NCI-H460 (cell line): ENCODE measurements at places on chromosomes 11 and 22.

DNA sequence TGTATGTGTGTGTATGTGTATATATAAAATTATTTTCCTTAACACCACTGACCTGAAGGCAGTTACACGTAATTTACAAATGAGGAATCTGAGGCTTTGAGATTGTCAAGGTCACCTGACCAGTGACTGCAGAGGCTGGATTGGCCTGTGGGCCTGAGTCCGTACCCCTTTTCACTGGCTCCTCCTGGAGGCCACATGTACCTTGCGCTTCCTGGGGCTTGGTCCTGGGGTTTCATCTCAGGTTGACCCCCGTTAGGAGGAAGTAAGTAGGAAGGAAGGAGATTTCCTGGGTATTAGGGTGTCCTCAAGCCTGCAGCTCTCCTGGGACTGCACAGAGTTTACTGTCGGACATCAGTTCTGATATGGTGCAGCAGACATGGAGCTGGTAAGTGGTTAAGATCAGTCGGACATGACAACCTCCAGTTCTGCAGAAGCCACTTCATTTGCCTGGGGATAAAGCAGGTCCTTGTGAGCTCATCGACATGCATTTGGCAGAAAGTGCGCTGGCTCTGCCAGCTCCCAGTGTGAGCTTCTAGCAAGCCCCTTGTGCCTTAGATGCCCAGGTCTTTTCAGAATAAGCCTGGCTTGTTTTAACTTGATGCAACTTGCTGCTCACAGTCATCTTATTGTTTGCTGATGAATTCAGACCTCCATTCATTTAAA lies 36.6 kb downstream of the ST3GAL4 start:
- DNase-seq, result no peak

DNA sequence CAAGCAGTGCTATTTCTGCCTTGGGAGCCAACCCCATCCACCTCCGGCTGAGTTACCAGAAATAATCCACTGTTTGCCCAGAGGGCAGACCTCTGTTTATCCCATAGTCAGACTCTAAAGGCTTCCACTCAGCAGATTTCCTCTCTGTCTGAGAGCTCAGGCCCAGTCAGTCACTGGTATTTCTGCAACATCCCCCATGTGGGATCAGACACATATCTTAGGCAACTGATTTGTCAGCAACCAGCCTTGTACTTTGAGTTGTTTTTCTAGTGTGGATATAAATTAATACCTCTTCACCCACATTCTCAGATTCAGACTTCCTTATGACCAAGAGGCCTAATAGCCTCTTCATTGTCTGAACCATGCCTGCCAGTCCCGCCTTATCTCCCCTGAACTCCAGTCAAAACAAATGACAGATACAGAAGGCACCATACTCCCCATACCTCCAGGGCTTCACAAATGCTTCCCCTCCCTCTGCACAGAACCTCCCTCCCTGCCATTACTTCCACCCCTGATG lies 193.6 kb downstream of the FAM76B start:
- DNase-seq, result no peak

- DNase-seq, result no peak
These were observed 14.0 kb downstream of the KIAA0930 start for GRCh38 chr22:45226503-45227186.

DNA sequence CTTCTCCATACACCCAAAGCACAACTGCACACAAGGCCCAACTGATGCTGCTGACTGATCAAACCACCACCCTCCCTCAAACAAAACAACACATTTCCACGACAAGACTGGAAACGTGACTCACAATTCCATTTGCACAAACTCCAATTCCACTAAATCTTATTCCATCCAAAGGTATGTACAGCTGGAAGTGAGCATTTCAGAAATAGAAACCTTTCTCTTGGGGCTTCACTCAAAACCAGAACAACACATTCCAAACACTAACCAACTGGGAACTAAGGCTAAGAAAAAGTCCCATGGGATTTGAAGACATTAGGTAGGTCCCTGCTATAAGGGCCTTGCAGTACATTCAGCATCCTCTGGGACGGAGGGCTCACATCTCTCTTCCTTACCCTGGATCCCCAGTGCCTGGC lies 19.6 kb downstream of the MORC2 start:
- no peak for DNase-seq

- no peak for DNase-seq
These were observed 12.2 kb downstream of the FAR1 start for GRCh38 chr11:13680501-13681264.

DNA sequence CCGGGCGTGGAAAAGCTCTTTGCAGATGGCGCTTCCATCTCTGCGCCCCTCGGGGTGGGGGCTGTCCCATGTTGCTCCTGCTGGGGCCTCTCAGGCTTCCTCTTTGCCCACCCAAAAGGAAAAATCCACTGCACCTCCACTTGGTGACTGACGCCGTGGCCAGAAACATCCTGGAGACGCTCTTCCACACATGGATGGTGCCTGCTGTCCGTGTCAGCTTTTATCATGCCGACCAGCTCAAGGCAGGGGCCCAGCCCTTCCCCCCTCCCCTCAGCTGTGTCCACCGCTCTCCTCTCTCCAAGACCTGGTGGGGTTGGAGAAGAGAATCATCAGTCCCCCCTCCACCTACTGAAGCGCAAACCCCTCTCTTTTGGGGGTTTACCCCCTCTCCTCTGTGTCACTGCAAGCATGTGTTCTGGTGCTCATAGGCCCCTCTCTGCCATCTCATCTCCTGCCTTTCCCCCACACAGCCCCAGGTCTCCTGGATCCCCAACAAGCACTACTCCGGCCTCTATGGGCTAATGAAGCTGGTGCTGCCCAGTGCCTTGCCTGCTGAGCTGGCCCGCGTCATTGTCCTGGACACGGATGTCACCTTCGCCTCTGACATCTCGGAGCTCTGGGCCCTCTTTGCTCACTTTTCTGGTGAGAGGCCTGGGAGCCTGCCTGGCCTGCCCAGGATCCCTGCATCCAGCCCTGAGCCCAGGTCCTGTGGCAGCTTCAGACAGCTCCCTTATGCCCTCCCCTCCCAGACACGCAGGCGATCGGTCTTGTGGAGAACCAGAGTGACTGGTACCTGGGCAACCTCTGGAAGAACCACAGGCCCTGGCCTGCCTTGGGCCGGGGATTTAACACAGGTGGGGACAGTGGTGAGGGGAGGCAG lies 1.8 kb downstream of the LARGE2 start:
- no peak for DNase-seq

- no peak for DNase-seq
These were observed 73.3 kb downstream of the GLYATL1 start for GRCh38 chr11:59012398-59013265.

- DNase-seq, result no peak
These were observed 310.2 kb downstream of the DLG2 start for GRCh38 chr11:85316967-85317366.

DNA sequence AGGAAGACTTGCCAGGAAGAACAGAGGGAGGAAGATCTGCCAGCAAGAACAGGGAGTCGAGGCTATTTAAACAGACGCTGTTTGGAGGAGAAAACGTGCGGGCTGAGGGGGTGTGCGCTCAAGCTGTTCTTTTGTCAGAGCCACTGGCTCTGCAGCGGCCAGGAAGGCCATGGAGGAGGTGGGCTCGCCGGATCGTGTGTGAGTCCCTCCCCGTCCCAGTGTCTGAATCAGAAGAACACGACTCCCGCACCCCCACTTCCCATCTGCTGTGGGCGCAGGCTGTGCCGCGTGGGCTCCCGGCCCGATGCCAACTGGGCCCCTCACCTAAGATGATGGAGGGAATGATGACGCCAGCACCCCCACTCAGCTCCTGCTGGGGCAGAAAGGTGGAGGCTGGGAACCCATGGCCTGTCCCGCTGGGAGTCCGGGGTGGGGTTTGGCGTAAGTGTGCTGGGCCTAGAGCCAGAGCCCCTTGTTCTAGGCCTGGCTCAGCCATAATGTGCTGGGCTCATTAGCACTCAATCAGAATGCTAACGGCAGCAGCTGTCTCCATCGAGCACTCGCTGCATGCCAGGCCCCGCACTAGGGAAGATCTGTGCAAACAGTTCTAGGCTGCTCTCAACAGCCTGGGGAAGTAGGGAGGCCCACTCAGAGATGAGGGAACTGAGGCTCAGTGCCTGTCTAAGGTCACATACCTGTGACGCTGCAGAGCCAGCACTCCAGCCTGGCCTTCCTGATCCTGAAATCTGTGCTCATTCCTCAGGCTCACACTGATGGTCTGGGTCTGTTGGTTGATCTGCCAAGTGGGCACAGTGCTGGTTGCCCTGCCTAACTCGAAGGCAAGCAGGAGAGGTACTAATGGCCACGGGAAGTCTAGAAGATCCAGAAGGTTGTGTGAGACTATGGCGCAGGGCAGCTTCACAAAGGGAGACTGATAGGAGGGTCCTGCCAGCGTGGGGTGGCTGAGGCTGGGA lies 11.5 kb downstream of the NPTXR start:
- DNase-seq, result no peak

DNA sequence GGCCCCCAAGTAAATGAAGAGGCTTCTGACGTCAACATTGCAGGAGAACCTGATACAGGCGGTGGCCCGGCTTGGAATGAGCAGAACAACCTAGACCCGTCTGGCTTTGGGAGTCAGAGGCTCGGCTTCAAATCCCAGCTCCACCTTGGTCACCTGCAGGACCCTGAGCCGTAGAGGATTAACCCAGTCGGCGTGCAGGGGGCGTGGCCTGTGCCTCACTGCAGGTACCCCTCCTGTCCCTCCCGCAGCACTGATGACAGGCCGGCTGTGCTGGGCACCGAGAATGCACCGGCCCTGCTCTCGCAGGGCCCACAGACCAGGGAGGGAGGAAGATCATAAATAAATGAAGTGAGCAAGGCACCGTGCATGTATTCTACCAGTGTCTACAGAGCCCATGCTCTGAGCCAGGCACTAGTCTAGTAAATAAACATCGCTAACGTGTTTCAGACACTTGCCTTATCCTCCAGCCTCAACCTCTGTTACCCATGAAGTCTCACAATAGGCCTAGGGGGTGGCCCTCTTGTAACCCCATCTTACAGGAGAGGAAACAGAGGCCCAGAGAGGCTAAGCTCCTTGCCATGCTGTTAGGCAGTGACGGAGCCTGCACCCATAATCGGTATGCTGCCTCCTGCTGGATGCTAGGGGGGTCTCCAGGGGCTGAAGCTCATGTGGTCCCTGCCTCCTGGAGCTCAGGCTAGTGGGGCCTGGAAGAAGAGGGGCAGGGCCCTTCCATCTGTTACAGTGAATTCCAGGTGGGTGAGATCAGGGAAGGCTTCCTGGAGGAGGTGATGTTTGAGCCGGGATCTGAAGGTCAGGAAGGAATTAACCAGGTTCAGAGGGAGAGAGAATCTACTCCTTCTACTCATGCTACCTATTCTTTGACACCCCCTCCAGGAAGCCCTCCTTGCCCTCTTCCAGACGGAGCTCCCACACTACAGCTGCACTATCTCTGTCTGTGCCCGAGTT lies 53.4 kb downstream of the RTL6 start:
- DNase-seq, result no peak

DNA sequence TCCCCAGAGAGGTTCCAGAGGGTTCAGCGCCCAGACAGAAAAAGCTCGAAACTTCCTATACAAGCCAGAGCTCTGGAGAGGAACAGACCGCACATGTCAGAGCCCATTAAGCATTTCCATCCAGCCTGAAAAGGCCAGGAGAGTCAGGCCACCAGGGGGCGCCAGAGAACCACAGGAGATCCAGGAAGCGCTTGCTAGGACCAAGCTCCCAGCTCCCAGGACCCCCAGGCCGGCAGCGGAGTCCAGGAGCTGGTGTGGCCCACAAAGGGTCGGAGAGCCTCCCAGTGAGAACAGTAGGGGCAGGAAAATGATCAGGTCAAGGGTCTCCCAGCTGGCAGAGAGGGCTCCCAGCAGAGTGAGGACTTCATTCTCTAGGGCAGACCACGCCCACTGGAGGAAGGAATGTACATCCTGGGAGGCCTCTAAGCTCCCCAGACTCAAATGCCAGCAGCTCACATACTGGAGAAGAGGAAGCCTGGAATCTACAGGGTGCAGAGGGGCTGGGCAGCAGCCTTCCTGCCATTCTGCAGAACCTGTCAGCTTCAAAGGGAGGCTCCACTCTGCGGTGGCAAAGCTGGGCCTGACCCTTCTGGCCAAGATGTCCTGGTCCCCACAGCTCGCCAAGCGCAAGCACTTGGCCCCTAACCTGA lies 2.1 kb upstream of the MEI1 start:
- DNase-seq, result peak; percentile 75

DNA sequence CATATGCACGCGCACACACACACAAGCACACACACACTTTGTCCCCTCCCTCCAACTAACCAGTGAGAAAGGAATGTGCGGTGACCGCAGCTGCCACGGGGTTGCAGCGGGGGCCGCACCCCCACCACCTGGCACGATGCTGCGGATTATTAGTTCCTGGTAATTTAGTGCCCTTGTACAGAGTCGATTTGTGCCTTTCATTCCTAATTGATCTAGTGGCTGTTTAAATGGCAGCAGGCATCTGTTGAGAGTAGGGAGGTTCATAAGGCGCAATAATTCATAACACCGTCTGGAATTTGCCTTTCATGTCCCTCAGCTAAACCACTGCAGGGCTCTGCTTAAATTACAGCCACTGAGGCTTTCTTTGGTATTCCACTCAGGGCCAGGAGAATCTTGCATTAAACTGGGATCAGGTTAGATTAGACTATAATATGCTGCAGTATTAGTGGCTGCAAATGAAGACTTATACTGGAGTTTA lies 113.7 kb downstream of the FEZ1 start:
- no peak for DNase-seq

DNA sequence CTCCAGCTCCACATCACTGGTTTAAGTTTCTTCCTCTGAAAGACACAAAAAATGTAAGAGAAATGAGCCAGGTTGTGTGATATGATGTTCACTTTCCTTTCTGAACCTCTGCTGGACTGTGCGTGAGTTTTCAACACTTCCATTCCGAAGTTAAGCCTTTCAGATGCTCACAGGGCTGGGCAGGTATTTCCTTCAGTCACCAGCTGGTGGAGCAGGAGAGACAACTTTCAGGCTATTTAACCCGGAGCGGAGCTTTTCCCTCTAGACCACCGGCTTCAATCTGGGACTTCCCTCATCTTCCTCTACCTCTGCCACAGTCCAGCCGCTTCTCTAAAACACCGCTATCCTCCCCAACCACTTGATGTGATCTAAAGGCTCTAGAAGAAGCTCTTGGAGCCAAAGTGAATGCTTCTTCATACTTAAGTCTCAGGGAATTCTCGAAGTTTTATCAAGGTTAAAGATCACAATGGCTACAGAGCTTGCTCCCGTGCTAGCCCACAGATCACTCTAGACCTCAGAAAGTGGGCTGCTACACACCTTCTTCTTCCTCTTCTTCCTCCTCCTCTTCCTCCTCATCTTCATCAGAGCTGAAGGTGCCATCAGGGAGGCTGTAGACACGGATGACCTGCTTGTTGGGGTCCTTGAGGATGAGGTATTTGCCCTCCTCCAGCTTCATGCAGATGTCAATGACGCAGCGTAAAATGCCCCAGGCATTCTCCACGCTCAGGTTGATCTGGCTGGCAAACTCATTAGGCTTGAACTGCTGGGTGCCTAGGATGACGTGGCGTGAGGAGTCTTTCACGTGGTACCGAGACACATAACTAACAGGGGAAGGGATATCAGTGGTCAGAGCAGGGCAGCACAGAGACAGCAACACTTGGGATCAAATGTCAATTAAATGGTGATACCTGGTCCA lies 4.4 kb upstream of the FOXRED2 start:
- DNase-seq, result peak; percentile 41

GRCh38 chr11:33692541-33692940 lies 8.1 kb downstream of the C11orf91 start:
- no peak for DNase-seq
